HEK293T (cell line): ENCODE measurements at places on chromosomes 2 and 18.
A peak's percentile ranks its signal among the peaks of the same experiment; 100 is the strongest.

GRCh38 chr2:75403991-75404428 lies 156.7 kb downstream of the EVA1A start:
- DNase-seq: peak; percentile 57

DNA sequence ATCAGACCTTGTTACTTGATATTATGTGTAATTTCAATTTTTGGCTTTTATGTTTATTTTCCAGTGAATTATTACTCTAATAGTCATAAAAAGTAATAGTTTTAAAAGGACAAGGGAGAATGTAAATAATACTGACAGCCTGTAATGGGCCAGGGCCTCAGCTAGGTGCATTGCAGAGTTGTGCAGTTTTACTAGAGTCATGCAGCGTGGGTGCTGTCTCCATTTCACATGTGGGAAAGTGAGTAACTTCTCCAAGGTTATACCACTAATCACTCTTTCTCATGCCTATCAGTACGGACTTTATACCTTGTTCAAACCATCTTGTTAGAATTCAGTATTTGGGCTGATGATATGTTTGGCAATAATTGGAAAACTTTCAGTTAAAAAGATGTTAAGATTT lies 73.3 kb downstream of the UGGT1 start:
- DNase-seq: no peak

DNA sequence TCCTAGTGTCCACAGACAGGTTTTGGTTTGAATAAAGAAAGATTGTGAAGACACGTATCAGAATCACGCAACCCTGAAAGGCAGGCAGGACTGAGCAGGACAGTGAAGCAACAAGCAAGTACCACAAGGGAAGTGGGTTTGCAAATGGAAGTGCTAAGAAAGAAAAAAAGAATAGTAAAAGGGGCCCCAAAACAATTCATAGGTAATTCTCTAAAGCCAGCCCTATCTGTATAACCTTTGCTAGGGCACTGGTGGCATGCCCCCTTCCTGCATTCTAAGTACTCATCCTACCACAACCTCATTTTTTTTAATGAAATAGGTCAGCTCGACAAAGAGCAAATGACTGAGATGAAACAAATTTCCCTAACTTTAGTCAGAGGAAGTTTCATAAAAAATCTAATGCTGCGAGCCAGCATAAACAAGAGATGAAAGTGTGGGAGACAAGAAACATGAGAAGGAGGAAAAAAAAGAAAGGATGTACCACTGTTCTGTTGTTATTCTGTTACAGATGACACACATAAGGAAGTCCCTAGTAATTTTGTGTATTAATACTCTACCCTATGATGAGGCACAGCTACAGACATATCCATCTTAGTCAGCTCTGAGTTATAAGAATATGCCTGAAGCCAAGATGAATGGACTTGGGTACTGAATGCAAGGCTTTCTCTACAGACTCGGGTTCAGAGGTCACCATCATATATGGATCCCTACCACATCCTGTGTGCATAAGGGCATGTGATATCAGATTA lies 32.2 kb downstream of the IKZF2 start:
- DNase-seq: no peak

GRCh38 chr2:55759271-55759921 lies 65.8 kb upstream of the PNPT1 start:
- no peak for DNase-seq
